ENCODE measurements at places on chromosomes 12 and 14. TPM values are rescaled to one million over a fixed set of nuclear protein-coding genes. Genes with fewer than 3 reads are reported as not detected.
A peak's percentile ranks its signal among the peaks of the same experiment; 100 is the strongest.

GRCh38 chr12:12721814-12722434 is 4.8 kb downstream of the CDKN1B start:
- peak overlapping the region; percentile 22 for H3K27ac ChIP-seq
- peak overlapping the region; percentile 89 for H3K4me3 ChIP-seq
- DNase-seq = no peak
- H3K36me3 ChIP-seq = peaks cover 6% of the 10 kb centered on the region
- no peaks in the 10 kb centered on the region for H3K27me3 ChIP-seq
- peaks cover 51% of the 10 kb centered on the region for H3K4me1 ChIP-seq

DNA sequence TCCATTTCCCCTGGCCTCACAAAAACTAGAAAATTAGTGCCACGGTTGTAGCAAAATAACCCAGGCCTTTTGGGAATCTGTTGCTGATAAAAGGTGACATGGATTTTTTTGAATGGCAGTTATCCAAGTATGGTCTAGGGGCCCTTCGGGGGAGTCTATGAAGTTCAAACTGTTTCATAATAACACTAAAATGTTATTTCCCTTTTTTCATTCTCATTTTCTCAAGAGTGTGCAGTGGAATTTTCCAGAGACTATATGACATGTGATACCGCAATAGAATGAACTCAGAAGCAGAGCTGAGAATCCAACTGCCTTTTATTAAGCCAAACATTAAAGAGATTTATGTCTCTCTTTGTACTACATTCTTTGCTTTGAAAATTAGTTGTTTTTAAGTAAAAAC is 26.9 kb downstream of the GSTZ1 start:
- no peak overlapping the region for H3K4me3 ChIP-seq
- no peaks in the 10 kb centered on the region for H3K4me1 ChIP-seq
- no peak overlapping the region for H3K27ac ChIP-seq
- no peak for DNase-seq
- H3K27me3 ChIP-seq = no peaks in the 10 kb centered on the region
- H3K36me3 ChIP-seq = peaks cover 7% of the 10 kb centered on the region

DNA sequence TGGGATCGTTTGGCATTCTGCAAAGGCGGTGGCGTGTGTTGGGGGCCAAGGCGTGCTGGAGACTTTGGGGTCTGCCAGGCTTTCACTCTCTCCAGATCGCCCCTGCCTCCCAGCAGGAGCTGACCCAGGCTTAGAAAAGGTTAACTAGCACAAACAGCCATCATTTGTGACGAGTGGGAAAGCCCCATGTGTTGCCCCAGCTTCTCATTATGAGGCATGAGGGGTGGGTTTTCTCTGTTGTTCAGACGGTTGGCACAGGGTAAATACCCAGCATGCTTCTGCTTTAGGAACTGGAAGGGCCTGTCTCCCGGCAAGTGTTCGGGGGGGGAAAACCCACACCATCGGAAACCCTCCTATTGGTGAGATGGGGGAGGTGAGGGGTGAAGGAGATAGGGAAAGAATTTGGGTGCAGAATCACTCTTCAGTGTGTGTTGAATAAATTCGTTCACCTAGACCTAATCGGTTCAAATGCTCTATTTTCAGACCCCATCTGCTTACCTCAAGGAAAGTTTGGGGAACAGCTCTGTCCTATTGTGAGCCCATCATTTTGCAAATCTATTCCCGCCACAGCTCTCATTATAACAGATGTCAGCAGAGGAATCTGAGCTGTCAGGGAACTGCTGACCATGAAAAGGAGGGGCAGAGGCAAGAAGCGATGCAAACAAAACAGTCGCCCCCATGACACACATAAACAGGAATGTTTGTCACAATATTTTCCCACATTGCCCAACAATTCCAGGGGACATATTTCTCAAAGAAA is 34.7 kb upstream of the C12orf42 start:
- H3K27ac ChIP-seq = no peak overlapping the region
- no peaks in the 10 kb centered on the region for H3K4me1 ChIP-seq
- no peak for DNase-seq
- no peaks in the 10 kb centered on the region for H3K36me3 ChIP-seq
- no peak overlapping the region for H3K4me3 ChIP-seq
- H3K27me3 ChIP-seq = no peaks in the 10 kb centered on the region

DNA sequence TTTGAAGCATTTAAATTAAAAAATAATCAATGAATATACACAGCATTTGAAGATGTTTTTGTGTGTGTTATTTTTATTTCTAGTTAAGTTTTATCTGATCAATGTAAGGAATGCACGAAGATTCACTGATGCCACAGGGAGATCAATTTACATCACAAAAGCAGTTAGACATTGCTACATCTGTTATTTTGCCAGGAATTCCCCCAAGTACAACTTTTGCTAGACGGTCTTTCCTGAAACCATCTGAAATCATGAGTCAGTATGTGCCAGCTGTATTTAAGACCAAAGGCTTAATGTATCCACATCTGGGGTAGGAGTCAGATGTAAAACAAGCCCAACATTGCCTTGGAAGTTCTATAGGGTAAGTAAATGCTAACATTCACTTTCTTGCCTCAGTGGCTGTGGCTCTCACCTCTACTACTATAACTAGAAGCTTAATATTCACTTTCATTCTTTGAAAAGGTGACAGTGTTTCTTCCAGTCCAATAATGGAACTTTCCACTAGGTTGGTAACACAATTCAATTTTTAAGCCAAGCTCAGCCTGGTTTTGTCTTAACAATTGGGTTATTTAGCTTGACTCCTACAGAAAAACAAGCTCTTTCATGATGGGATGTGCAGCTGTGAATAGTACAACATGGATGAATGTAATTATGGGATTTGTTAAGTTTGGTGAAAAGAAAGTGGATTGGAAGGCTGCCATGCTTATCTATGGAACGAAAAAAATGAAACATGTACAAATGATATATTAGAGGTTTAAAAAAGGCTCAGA is 385.4 kb upstream of the TMEM132C start:
- H3K4me3 ChIP-seq = no peak overlapping the region
- H3K36me3 ChIP-seq = no peaks in the 10 kb centered on the region
- no peak overlapping the region for H3K27ac ChIP-seq
- H3K27me3 ChIP-seq = no peaks in the 10 kb centered on the region
- no peak for DNase-seq

Gene BATF
- 3.7 TPM for total RNA-seq

DNA sequence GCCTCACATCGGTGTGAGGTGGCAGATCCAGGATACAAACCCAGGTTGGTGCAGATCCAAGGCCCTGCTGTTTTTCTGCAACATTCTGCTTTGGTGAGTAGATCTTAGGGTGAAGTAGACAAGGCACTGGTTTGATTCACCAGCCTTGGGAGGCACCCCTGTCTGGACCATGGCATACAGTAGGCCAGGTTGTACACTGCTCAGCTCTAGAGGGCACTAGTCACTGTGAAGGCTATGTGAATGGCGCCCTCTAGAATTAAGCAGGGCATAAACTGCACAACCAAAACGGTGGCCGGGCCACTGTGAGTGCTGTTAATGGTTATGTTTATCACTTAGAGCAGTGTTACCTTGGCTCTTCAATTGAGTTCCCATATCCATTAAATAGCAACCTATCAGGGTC is 280.6 kb upstream of the PWP1 start:
- H3K27me3 ChIP-seq = no peaks in the 10 kb centered on the region
- no peaks in the 10 kb centered on the region for H3K4me1 ChIP-seq
- no peak for DNase-seq
- H3K27ac ChIP-seq = no peak overlapping the region
- no peak overlapping the region for H3K4me3 ChIP-seq

Gene CISTR
- not detected for total RNA-seq

All from thoracic aorta (tissue), 2 donors.